ENCODE measurements at places on chromosomes 6 and 20.

GRCh38 chr6:26155061-26155930 is 68.1 kb downstream of the HFE start:
- DNase-seq, result peak; percentile 27

- no peak for DNase-seq
Observed at GRCh38 chr6:30885481-30885998, 1.2 kb downstream of the DDR1 start.

DNA sequence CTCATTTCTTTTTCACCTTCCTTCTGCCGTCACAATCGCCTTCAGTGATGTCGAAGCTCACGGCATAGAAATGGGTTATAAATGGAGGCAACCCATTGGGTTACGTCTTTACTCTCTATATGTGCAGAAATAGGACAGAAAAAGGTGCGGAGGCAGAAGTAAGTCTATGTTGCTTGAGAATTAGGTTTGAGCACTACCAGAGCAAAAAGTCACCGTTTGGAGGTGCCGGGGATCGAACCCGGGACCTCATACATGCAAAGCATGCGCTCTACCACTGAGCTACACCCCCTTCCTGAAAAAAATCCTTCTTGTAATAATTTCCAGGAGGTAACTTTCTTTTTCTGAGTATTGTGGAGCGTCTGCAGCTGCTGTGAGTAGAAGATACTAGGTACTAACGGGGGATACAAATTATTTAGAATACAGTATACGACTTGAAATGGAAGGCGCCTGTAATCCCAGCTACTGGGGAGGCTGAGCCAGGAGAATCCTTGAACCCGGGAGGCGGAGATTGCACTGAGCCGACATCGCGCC is 134.2 kb downstream of the TRIM27 start:
- peak; percentile 61 for DNase-seq

DNA sequence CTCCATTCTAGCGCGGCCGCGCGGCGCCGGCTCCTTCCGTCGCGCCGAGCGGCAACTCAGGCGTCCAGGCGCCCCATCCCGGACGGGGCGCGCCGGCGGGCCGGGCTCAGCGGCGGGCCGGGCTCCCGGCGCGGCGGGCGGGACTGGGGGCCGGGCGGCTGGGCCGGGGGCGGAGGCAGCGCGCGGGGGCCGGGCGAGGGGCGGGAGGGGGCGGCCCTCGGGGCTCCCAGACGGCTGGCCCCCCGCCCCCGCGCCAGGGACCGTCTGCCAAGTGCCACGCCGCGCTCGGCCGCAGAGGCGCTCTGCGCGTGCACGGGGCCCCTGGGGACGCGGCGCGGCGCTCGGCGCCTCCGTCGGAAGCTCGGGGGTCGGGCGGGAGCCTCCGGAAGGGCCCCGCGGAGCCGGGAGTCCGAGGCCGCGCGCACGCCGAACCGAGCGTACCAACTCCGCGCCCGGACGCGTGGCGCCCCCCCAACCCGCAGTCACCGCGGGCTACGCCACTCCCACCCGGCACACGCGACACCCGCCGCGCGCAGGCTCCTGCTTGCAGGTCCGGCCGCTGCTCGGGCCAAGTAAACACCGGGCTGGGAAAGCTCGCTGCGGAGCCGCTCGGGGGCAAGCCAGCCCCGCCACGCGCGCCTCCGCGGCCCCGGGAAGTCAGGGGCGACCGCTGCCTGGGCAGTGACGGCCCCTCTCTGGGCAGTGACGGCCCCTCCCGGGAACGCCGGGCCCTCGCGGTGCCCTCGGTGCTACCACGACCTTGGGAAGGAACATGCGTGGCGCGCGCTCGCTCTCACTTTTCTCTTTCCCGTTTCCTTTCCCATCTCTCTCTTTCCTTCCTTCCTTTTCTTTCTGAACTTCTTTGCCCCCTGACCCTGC is at the start of gene PREX1:
TSS of gene PREX1 (minus strand) at position 145 of the 879 bp plus-strand sequence. CDS start at position 6, 139 bp downstream.
- DNase-seq, result no peak

DNA sequence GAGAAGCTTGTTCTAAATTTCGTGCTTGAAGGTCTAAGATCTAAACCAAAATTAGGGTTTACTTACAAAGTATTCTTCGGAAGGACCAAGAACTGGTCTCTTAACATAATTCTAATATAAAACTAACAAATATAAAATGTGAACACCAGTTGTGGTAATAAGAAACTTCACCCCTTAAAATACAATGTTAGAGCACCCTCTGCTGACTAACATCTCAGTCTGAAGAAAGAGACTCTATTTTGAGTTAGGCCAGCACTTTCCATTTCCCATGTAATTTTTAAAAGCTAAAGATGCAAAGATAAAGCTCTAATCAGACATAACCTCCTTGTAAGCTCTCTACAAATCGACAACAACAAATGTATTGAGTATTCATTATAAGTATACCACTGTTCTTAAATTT is 24.6 kb downstream of the ATG5 start:
- DNase-seq, result peak; percentile 30

GRCh38 chr6:79810871-79811270 is 136.5 kb downstream of the ELOVL4 start:
- DNase-seq, result no peak

DNA sequence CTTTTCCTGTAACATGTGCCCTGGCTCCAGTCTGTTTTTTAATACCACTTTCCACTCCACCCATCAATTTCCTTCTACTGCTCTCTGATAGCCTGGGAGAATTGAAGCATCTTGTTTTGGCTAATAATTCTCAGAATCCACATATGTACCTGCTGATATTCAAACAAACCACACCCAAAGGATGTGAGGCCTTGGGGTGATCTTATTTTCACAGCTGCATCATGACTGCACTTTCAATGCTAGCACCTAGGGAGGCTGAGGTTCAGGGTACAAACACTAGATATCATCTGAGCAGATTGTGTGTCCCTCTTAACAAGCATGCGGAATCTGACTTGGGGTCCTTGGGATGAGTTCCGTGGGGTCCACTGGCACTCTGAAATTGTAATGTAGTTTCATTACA is 12.7 kb downstream of the FNDC1 start:
- DNase-seq, result no peak

- DNase-seq, result no peak
Observed at GRCh38 chr6:152423216-152424103, 213.7 kb downstream of the SYNE1 start.

DNA sequence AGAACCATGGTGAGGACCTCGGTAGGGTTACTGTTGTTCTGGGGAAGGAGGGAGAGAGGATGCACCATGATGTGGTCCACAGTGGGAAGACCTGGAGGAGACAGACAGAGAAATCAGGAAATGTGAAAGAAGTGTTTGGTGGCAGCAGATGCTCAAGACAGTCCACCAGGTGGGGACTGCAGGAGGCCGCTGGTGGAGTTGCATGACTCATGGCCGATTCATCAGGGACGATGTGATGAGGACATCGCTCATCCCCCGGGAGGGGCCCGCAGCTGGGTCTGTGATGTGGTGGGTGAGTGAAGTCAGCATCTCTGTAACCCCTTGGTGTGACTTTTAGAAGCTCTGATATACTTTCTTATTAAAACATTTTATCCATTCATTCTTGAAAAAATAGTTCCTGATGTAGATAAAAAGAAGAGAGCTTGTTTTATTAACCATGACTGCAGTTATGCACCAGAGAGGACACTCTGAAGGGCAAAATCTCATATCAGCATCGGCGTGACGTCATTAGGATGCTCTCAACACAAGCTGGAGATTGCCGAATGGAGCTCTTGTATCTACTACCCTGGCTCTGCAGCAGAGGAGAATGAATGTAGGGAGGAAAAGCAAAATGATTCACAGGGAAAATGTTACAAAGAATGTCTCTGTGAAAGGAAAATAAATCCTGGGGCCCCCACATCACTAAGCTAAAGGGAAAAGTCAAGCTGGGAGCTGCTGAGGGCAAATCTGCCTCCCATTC is 71.2 kb downstream of the RAMACL start:
- no peak for DNase-seq

- no peak for DNase-seq
Observed at GRCh38 chr20:64241061-64241460, 14.5 kb upstream of the PCMTD2 start.

DNA sequence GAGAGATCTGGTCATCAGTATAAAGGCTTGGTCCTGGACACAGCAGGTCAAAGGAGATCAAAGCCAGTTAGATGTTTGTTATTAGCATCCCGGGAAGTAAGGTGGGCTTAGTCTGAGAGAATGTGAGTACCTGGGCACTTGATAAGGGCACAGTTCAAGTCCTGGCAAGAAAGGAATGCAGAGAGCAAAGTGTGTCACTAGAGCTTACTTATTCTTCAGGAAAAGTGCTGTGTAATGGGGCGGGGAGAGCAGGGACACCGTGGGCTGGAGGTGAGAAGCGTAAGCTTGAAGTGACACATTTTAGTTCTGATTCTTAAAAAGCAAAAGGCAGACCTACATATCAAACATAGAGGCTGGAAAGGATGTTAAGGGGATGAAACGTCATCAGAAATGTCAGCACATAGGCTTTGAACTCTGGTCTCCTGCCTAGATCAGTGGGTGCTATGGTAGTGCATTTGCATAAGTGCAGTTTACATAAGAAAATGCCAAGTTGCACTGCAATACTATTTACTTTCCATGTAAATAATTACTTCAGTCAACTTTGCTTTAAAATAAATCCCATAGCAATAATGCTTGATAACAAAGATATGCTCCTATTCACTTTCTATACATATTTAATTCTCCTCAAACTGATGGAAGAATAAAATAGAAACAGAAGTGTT is 2.6 kb downstream of the SAMD5 start:
- no peak for DNase-seq

DNA sequence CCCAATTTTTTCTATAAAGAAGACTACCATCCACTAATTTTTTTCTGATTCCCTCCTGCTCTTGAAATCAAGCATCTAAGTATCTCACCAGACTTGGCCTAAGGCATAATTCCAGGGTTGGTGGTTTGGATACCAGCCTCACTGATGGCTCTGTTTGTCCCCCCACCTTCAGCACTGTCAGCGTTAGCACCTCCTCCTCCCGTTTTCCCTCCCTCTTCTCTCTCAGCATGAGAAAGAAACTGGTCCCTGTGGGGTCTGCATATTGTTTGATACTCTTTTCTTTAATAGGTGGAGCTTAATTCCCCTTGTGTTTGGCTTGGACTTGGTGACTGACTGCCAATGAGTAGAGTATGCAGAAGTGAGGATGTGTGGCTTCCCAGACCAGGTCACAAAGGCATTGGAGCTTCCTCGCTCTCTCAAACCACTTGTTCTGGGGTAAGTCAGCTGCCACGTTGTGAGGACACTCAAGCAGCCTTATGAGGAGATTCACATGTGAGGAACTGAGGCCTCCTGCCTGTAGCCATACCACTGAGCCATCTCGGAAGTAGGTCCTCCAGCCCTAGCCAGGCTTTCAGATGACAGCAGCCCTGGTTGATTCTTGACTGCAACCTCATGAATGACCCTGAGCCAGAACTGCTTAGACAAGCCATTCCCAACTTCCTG is 65.2 kb downstream of the RIOK1 start:
- no peak for DNase-seq

Measured in NCI-H1694 (cell line).